SK-N-MC (cell line): ENCODE measurements at places on chromosomes 5 and 9.

DNA sequence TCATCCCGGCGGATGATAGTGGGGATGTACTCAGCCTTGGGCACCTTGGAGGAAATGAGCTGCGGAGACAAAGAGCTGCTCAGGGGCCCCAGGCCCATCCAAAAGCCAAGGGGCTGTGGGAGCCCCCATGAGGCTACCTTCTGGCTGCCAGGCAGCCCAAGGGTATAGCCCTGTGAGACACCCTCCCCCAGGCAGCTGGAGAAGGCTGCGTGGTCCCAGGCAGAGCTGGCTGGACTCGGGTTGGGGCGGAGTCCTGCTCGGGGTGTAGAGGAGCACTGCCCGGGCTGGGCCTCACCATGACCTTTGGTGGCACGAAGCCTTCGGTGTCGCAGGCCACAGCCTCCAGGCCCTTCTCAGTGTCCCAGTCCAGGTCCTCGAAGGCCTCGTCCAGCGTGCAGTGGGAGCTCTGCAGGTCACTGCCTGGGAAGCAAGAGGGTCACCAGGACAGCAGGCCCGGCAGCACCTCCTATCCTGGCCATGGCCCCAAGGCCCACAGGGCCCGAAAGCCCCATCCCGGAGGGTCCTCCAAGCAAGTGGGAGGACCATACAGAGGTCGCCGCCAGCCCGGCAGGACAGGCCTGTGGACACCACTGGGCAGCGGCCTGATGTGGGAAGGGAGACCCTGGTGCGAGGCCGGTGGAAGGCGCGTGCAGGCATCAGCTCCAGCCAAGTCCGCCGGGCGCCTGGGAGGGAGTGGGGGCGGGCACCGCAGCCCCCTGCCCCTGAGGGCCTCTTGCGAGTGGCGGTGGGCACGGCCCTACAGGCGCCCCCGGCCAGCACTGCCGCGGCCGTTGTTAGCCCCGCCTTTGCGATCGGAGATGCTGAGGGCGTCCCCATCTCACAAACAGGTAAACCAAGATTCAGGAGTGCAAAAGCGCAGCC, 6.1 kb downstream of the NSMF start:
- DNase-seq: no peak

DNA sequence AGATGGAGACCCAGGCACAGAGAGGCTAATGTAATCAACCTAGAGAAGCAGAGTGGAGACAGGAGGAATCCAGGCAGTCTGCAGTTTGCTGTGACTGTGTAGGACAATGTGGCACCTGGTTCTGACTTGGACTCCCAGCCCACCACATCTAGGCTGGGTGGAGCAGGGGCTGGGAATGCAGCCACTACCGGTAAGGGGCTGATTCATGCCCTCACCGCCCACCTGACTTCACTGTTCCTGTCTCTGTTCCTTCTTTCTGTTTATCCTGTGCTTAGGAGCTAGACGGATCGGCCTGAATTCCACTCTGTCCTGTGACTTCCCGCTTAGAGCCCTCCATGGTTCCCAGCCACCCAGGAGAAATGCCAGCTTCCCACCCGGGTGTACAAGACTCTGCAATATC, 2.6 kb downstream of the PDLIM4 start:
- DNase-seq: no peak

DNA sequence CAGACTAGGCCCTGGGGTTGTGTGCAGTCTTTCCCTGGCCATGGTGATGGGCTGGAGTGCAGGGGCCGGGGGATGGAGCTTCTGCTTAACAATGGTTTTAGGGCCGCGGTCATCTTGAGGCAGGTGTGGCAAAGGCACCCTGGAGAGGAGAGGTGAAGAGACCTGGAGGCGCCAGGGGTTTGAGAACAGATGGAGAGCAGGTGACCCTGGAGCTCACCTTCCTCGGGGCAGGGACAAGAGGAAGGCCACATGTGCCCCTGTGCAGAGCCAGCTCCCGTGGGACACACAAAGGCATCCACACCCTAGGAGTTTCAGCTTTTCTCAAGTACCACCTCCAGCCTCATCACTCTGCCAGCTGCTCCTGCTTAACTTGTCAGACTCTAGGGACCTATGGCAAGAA, 46.4 kb upstream of the SH3GL2 start:
- DNase-seq: no peak

DNA sequence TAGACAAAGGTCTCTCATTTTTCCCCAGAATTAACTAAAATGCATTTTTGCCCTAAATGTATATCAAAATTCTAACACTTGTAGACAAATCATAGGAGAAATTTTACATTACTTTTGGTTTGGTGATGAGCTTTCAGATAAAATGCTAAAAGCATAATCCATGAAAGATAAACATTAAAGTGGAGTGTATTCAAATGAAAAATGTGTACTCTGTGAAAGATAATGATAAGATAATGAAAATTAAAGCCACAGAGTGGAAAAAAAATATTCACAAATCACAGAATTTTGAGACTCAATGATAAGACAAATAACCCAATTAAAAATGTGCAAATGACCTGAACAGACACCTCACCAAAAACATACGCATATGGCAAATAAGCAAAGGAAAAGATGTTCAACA, 176.9 kb upstream of the ADAMTS16 start:
- DNase-seq: no peak

DNA sequence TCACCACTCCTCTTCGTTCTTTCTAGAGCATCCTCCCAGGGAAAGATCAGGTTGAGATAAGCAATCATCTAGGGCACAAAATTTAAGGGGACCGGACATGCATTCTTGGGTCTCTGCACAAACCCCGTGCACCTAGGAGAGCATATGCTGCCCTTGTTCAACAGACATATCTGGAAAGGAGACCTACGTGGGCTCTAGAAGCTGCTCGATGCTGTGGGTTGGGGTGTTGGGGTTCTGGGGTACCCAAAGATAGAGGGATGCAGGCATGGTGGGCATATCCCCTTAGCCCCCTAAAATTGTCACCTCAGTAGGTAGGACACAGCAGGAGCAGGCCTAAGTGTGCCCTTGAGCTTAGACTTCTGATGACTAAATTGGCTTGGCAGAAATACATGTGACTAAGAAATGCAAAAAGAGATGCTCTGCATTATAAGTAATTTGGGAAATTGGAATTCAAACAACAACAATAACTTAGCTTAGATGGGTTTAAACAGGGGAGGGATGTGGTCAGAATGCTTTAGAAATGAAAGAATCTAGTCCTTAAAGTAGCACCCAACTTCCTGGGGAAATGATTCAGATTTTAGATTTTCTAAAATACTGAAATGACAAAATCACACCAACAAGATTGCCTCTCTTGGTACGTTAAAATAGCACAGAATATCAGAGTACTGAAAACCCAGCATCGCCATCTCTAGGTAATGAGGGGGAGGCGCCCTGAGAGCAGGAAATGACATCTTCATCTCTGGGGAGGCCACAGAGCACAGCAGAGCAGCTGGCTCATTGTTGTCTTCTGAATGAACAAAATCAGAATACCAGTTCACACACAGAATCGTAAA, 172.3 kb downstream of the GNA14 start:
- DNase-seq: no peak
